ENCODE measurements at places on chromosomes 4 and X.

GRCh38 chr4:37682701-37683401 is 3.3 kb downstream of the RELL1 start:
- no peak for DNase-seq

DNA sequence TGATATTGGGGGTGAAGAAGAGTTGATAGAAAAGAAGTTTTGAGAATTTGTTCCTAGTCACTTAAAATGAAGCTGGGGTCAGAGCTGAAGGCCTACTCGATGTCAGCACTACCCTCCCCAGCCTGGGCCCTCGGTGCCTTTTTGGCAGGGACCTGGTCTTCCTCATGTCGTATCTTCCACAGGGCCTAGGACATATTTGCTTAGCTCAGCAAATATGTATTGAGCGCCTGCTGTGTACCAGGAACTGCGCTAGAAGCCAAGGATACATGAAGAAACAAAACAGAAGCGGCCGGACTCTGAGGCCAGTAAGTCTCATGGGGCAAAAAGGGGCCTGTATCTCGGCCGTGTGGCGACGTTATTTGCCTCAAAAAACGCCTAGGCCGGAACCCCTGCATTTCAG is 44.3 kb downstream of the DCTD start:
- DNase-seq: no peak

GRCh38 chr4:16075975-16076757 is 7.7 kb downstream of the PROM1 start:
- DNase-seq: no peak

- DNase-seq: no peak
Observed at GRCh38 chrX:154436983-154437752, at the start of gene GDI1. GDI1 (plus strand) TSS chrX:154437154; CDS start chrX:154437255, 101 bp downstream.

DNA sequence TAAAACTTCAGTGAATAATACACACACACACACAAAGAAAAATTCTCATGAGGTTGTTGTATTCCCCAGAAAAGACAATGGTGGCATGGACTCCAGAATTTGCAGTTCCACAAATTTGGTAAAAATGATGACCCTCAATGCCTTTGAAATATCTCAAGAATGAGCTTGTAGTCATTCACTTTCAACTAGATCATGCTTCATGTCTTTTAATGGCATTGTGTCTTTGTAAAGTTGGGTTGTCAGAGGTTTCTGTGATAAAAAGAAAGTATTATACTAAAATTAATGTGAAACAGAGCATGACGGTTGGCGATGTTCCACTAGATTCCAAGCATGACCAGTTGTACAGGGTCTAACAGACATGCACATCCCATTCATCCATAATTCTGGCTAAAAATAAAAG is 685.0 kb upstream of the FRG1 start:
- no peak for DNase-seq

DNA sequence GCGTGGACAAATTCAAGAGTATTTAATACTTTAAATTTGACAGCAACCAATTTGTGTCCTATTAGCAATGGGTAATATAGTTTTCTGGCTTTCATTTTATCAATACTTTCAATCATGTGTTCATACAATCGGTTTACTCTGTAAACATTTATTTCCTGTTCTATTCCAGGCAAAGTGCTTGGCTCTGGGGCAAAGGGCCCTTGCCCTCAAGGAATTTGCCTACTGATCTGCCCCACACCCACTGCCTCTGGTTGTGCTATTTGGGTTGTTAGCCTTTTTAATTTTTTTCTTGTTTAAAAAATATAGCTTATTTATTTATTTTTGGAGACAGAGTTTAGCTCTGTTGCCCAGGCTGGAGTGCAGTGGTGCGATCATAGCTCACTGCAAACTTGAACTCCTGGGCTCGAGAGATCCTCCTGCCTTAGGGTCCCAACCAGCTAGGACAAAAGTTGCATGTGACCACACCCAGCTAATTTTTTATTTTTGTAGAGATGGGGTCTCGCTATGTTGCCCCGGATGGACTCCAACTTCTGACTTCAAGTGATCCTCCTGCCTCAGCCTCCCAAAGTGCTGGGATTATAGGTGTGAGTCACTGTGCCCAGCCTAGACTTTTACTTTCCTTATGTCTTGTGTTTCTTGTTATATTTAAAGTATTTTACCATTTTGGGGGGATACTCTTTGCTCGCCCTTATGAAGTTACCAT is 30.7 kb upstream of the CBR4 start:
- DNase-seq: no peak

DNA sequence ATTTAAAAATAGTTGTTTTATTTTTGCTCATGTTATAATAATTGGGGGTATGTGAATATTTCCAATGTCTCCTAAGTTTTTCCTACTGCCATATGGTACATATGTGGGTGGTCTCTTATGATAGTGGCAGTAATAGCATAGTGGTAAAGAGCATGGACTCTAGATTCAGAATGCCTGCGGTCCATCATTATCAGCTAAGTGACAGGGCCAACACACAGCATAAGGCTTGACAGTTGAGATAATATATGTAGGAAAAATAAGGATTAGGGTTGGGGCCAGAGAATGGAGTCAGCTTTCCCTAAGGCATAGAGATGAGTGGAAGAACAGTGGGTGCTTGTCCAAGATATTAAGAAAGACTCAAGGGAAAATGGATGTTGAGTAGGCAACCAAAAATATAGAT is 2707.5 kb downstream of the PCDH7 start:
- DNase-seq: no peak

DNA sequence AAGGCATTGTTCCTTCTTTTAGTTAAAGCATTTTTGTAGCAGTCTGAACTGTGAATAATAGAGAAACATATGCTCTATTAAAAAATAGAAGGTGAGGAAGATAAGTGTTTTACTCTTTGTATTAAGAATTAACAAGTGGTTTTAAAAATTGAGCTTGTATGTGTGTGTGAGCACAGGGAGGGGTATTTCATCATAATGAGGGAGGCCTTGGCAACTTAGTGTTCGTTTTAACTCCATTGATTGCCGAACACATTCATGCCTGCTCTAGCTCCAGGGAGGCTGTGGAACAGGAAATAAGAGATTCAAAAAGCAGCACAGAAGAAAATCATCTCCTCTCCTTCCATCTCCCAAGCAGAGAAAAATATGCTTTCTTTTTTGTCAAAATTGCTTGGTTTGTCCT is 14.8 kb downstream of the SHROOM3 start:
- DNase-seq: no peak

GRCh38 chrX:118974908-118975671 is 672 bp downstream of the LONRF3 start:
- DNase-seq: no peak

- no peak for DNase-seq
Observed at GRCh38 chr4:7704091-7704490, 235.6 kb downstream of the AFAP1 start.

- DNase-seq: no peak
Observed at GRCh38 chrX:110363244-110363643, 4.6 kb downstream of the RTL9 start.

- DNase-seq: no peak
Observed at GRCh38 chrX:10146346-10146745, 10.4 kb upstream of the CLCN4 start.

DNA sequence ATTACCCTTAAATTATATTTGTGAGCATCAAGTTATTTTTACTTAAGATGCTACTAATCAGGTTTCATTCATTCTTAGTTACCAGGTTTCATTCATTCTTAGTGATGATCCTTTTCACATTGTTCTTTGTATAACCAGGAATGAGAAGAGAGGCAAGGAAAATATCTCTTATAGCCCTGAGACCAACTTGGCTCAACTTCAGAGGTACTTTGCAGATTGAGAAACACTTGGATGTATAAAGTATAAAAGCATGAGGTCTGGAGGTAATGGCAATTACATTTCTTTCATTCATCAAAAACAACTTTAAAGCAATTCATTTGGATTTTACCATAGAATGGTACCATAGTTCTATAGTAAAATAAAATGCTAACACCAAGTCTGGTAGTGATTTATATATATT is 231.0 kb downstream of the PRDM5 start:
- no peak for DNase-seq

DNA sequence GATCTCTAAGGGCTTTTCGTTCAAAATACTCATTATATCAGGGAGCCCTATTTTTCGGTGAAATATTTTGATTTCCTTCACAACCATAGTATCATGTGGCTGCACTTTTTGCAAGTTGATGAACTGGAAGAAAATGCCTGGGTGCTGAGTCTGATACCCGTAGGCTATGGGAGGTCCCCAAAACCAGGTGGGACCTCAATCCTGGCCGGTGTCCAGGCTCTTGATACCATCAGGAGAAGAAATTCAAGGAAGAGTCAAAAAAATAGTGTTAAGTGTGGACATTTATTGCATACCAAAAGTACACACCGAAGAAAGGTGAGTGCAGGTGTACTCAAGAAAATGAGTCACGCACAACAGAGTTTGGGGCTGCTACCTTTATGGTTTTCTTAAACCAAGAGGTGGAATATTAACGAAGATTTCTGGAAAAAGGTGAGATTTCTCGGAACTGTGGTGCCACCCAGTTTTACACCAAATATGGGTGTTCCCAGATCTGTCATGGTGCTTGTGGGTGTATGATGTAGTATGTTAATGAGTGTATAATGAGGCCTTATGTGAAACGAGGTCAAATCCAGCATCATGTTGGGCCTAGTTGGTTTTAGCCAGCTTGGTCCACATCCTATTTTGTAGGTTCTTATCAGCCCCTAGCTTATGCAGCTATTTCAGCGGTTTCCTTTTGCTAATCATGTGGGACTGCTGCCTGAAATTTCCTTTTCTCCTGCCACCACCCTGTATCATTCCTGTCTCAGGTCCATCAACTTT is 29.9 kb downstream of the VCX2 start:
- no peak for DNase-seq

DNA sequence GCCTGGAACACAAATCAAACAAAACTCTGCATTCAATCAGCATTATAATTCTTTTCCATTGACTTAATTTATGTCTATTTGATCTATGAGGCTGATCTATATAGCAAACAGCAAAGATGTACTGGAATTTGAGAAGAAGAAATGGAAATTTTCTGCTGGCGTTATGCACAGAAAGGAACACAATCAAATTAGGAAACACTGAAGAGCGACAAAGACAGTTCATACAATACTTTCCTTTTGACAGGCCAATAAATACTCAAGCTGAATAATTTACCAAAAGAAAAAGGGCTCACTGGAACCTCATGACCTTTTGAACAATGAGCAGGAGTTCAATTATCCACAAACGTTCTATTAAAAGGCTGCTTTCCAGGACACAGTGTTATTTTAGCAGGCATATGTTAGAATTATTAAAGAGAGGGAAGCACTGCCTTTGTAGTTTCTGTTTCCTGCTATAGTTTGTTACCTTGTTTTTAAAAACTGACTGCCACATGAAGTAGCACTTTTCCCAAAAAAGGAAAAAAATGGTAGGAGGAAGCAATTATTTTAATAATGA is 8.1 kb downstream of the PDHA2 start:
- DNase-seq: no peak

DNA sequence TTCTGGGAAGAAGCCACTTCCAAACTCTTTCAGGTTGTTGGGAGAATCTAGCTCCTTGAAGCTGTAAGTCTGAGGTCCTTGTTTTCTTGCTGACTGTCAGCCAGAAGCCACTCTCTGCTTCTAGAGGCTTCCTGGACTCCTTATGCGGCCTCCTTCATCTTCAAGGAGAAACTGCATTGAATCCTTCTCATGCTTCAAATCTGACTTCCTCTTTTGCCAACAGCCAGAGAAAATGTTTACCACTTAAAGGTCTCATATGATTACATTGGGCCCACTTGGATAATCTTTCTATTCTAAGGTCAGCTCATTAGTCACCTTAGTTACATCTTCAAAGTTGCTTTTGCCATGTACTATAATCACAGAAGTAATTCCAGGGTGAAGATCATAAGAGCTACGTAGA is 327.0 kb downstream of the HNRNPD start:
- DNase-seq: no peak

- no peak for DNase-seq
Observed at GRCh38 chr4:24559889-24560288, 24.5 kb downstream of the DHX15 start.

DNA sequence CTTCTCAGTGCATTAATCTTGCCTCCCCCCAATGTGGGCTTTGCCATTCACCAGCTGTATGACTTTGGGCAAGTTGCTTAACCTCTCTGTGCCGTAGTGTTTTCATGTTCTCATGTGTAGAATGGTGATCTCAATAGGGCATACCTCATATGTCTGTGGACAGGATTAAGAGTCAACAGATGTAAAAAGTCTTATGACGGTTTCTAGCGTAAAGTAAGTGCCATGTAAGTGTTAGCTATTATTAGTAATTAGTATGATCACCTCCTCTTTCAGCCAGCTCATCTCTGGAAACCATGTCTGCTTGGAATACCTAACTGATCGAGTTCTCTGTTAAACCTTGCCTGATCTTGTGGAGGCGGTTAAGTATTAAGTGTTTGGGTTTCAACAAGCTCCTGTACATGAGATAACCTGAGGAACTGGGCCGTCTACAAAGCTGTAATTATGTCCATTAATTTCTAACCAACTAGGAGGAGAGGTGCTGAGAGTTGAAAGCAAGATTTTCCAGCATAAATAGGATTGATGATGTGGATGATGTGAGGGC is 66.3 kb downstream of the TSC22D3 start:
- no peak for DNase-seq

GRCh38 chrX:14712096-14712495 is 160.8 kb downstream of the FANCB start:
- no peak for DNase-seq

GRCh38 chr4:148108766-148109165 is 333.4 kb downstream of the NR3C2 start:
- no peak for DNase-seq

- DNase-seq: no peak
Observed at GRCh38 chrX:36609616-36610585, 398.3 kb upstream of the FAM47C start.

DNA sequence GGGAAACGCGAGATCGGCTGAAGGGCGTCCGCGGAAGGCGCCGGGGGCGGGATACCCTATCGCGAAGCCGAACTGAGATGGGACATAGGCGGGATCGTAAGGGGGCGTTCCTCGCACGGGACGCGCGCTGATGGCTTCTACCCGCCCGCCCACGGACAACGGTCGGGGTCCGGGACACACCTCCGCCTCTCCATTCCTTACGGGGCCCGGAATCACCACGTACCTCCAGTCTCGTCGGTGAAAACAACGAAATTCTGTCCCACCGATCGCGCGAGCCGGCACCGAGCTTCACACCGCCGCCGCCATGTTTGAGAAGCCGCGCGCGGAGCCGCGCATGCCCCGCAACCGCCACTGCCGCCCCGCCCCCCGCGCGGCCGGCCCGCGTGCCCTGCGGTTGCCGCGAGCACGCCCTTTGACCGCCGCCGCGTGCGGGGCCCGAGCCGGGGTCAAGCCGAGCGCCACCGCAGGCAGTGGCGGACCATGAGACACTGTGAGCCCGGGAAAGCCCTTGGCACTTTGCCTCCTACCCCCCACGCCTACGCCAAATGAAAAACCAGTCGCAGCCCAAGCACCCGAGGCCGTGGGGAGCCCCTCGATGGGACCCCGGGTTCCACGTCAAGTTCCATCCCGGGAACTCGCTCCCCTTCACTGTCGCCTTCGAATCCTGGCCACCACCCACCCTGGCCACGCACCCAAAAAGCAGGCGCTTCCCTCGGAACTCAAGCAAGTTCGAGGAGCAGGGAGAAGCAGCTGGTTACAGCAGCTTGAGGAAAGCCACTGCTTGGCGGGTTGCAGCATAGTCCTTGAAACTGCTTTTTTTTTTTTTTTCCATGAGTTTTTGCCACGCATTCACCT is at the start of gene SCML2:
Gene SCML2 (minus strand): TSS at position 320 of the 855 bp plus-strand sequence. CDS start 20,617 bp downstream, outside the sequence.
- no peak for DNase-seq
